ENCODE measurements at places on chromosomes 12 and 14. TPM values are rescaled to one million over a fixed set of nuclear protein-coding genes. Genes with fewer than 3 reads are reported as not detected.

The TBX5 gene
- polyA plus RNA-seq: not detected

The IL31 gene
- polyA plus RNA-seq: not detected

The CELA1 gene
- polyA plus RNA-seq: not detected

The RBM23 gene
- polyA plus RNA-seq: 73.3 TPM

The SLCO1B1 gene
- polyA plus RNA-seq: not detected

The VRTN gene
- polyA plus RNA-seq: 0.02 TPM

The TM7SF3 gene
- polyA plus RNA-seq: 58.9 TPM

The CLBA1 gene
- polyA plus RNA-seq: 4.9 TPM

The SUOX gene
- 31.4 TPM for polyA plus RNA-seq

The FAM90A1 gene
- 0.13 TPM for polyA plus RNA-seq

The GLIPR1L1 gene
- not detected for polyA plus RNA-seq

The KCNH3 gene
- 0.13 TPM for polyA plus RNA-seq

The LGR5 gene
- not detected for polyA plus RNA-seq

The CD69 gene
- polyA plus RNA-seq: 4.4 TPM

The TRAFD1 gene
- polyA plus RNA-seq: 20.3 TPM

The RIC8B gene
- 4.6 TPM for polyA plus RNA-seq

The USP5 gene
- 69.4 TPM for polyA plus RNA-seq

The IFI27L2 gene
- 82.9 TPM for polyA plus RNA-seq

The MYF5 gene
- polyA plus RNA-seq: not detected

The FOXG1 gene
- polyA plus RNA-seq: not detected

The IL26 gene
- polyA plus RNA-seq: not detected

The DPY19L2 gene
- polyA plus RNA-seq: 0.59 TPM
